Suprapubic skin (tissue), 4 donors: ENCODE measurements at places on chromosomes 7 and 10. TPM values are rescaled to one million over a fixed set of nuclear protein-coding genes. Genes with fewer than 3 reads are reported as not detected.

POLR2J gene
- total RNA-seq, result 13.3 TPM

BTBD16 gene
- 5.6 TPM for total RNA-seq

THAP5 gene
- total RNA-seq, result 12.8 TPM

MARCHF5 gene
- total RNA-seq, result 13.3 TPM

CPVL gene
- total RNA-seq, result 8.1 TPM

ZSWIM8 gene
- total RNA-seq, result 86.4 TPM

ELMO1 gene
- total RNA-seq, result 49.6 TPM

ZNF394 gene
- 39.4 TPM for total RNA-seq

SMKR1 gene
- total RNA-seq, result not detected

MKI67 gene
- 13.0 TPM for total RNA-seq

GRCh38 chr10:116663342-116663741, 42.6 kb downstream of the PNLIPRP2 start:
- no peak for DNase-seq
- H3K4me1 ChIP-seq, result no peaks in the 10 kb centered on the region
- H3K27me3 ChIP-seq, result no peaks in the 10 kb centered on the region
- no peak overlapping the region for H3K4me3 ChIP-seq
- no peak overlapping the region for H3K27ac ChIP-seq

GRCh38 chr7:106891548-106892410, 26.7 kb downstream of the PIK3CG start:
- H3K4me3 ChIP-seq, result no peak overlapping the region
- no peaks in the 10 kb centered on the region for H3K36me3 ChIP-seq
- no peak for DNase-seq

- no peak overlapping the region for H3K27ac ChIP-seq
- peaks cover 46% of the 10 kb centered on the region for H3K4me1 ChIP-seq
- no peak for DNase-seq
- no peaks in the 10 kb centered on the region for H3K27me3 ChIP-seq
Measured at GRCh38 chr7:6232534-6232933, 39.9 kb downstream of the CYTH3 start.

DNA sequence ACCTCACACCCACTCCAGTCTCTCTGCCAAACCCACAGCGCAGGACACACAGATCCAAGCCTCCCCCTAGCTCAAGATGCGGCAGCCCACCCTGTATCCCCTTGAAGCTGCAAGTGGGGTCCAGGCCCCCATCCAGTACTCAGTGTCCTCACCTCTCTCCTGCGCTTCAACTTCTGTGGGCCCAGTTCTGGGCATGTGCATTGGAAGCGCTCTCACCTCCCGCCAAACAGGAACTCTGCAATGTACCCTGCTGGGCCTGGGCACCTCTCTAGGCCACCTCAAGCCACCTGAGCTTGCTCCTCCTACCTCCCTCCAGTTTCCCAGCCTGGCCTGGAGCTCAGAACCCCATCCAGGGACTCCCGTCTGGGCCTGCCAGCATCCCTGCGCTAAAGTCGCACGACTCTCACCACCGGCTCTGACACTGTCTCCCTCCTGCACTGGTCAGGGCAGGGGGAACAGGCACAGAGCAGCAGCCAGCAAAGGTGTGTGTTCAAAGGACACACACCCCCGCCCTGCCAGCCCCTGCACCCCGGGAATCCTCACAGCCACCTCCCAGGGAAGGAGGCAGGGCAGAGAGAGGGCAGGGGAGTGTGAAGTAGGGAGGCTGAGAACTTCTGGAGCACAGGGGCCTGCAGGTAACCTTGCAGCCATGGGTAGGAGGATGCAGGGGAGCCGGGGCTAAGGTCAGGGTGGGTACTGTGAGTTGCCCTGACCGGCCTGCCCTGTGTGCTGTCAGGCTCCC, 51.7 kb upstream of the MSMB start:
- no peaks in the 10 kb centered on the region for H3K4me1 ChIP-seq
- no peak overlapping the region for H3K27ac ChIP-seq
- no peaks in the 10 kb centered on the region for H3K36me3 ChIP-seq

GRCh38 chr7:42212541-42213090, 24.4 kb downstream of the GLI3 start:
- H3K4me1 ChIP-seq, result peaks cover 34% of the 10 kb centered on the region
- H3K27me3 ChIP-seq, result no peaks in the 10 kb centered on the region
- H3K27ac ChIP-seq, result peak overlapping the region; percentile 55
- DNase-seq, result no peak
- H3K4me3 ChIP-seq, result no peak overlapping the region

GRCh38 chr10:127536972-127537760, 11.9 kb upstream of the NPS start:
- H3K27me3 ChIP-seq, result peaks cover 3% of the 10 kb centered on the region
- no peak overlapping the region for H3K27ac ChIP-seq
- no peaks in the 10 kb centered on the region for H3K4me1 ChIP-seq

DNA sequence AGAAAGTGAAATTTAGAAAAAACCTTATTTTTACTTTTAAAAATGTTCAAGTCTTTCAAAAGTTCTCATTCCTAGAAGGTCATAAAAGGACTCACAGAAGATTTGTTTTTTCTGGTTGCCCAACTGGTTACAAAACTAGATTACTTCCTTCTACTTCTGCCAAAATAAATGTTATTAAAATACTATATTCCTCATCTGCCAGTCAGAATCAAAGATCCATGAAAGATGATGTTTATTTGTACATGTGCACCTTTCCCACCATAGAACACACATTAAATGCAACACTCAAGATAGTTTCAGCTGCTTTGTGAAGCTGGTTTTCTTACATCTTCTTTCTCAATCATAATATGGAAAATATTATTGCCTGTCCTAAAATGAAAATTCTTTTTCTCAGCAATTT, 465.4 kb downstream of the ETV1 start:
- DNase-seq, result no peak
- H3K4me3 ChIP-seq, result no peak overlapping the region
- no peaks in the 10 kb centered on the region for H3K36me3 ChIP-seq
- H3K27ac ChIP-seq, result no peak overlapping the region
- H3K27me3 ChIP-seq, result no peaks in the 10 kb centered on the region

GRCh38 chr7:54546081-54546985, 4.2 kb downstream of the VSTM2A start:
- H3K4me3 ChIP-seq, result peak overlapping the region; percentile 29
- H3K4me1 ChIP-seq, result peaks cover 24% of the 10 kb centered on the region
- peaks cover 72% of the 10 kb centered on the region for H3K27me3 ChIP-seq
- H3K27ac ChIP-seq, result no peak overlapping the region
- no peak for DNase-seq

DNA sequence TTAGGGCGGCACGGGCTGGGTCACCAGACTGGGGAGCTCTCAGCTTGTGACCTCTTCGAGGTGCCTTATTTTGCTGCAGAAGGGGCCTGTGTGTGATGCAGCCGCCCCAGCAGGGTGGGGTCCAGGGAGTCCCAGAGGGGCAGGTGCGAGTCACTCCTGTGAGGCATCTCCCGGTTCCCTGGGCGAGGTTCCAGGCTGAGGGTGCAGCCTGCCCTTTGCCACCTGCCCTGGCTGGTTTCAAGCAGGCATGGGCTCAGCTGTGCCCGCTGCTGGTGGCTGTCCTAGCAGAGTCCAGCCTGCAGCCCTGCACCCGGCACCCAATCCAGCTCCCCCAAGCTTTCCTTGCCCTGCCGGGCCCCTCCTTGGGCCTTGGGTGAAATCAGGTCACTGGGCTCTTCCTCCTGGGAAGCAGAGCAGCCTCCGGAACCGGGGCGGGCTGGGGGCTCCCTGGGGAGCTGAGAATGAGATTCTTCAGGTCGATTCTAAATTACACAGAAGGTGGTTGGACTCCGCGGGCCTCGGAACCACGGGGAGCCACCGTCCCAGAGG, 64.8 kb downstream of the PWWP2B start:
- H3K27ac ChIP-seq, result no peak overlapping the region
- H3K4me3 ChIP-seq, result no peak overlapping the region
- H3K4me1 ChIP-seq, result peaks cover 42% of the 10 kb centered on the region
- peak; percentile 70 for DNase-seq
- H3K36me3 ChIP-seq, result no peaks in the 10 kb centered on the region

DNA sequence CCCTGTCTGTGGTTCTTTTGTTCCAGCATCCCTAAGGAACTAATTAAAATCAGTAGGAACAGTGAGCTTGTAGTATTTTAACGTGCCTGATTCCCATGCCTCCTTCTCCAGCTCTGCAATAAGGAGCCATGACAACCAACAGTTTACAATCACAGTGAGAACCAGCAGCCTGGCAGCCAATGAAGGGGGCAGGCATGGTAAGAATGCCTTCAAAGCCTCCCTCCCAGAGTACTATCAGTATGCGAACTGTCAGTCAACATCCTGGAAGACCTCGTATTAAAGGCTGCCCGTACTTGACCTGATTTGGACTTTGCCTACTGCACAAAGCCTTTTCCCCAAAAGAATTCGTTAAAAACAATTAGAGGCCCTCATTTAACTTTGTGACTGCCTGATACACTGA, 7.7 kb downstream of the ZPBP start:
- no peaks in the 10 kb centered on the region for H3K36me3 ChIP-seq
- no peak for DNase-seq
- H3K27me3 ChIP-seq, result no peaks in the 10 kb centered on the region
- H3K27ac ChIP-seq, result no peak overlapping the region
- H3K4me1 ChIP-seq, result no peaks in the 10 kb centered on the region

DNA sequence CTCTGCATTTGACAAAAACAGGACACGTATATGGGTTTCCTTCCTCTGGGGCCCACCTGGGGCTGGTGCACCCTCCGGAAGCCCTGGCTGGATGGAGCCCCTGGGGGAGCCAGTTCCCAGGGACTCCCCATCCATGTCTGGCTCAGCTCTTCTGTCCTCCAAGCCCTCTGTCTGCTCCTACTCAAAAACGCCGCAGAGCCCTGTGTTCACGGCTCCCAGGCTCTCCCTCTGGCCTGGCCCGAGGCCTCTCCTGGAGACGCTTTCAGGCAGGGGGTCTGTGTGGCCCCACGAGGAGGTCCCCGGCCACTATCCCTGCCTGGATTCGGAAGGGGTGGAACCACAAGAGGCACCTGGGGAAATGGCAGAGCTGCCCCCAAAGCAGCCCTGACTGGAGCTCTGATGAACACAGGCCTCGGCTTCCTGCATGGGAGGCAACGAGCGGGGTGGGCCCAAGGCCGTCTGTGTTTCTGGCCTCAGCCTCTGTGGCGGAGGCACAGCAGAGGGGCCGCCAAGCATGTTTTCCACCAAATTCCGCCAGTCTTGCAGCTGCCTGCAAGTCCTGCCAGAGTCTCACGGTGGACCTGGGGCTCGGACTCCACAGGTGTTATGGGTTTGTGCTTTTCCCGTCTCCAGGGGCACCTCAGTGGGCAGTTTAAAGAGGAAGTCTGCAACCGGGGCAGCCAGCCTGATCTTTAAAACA, 22.6 kb upstream of the INPP5A start:
- no peaks in the 10 kb centered on the region for H3K36me3 ChIP-seq
- no peak overlapping the region for H3K27ac ChIP-seq
- H3K4me1 ChIP-seq, result peaks cover 44% of the 10 kb centered on the region
- peak; percentile 70 for DNase-seq
- H3K4me3 ChIP-seq, result no peak overlapping the region

GRCh38 chr7:21942955-21943354, 2.7 kb downstream of the CDCA7L start:
- no peaks in the 10 kb centered on the region for H3K36me3 ChIP-seq
- no peak for DNase-seq
- H3K4me3 ChIP-seq, result no peak overlapping the region
- H3K4me1 ChIP-seq, result peaks cover 37% of the 10 kb centered on the region
- no peaks in the 10 kb centered on the region for H3K27me3 ChIP-seq

DNA sequence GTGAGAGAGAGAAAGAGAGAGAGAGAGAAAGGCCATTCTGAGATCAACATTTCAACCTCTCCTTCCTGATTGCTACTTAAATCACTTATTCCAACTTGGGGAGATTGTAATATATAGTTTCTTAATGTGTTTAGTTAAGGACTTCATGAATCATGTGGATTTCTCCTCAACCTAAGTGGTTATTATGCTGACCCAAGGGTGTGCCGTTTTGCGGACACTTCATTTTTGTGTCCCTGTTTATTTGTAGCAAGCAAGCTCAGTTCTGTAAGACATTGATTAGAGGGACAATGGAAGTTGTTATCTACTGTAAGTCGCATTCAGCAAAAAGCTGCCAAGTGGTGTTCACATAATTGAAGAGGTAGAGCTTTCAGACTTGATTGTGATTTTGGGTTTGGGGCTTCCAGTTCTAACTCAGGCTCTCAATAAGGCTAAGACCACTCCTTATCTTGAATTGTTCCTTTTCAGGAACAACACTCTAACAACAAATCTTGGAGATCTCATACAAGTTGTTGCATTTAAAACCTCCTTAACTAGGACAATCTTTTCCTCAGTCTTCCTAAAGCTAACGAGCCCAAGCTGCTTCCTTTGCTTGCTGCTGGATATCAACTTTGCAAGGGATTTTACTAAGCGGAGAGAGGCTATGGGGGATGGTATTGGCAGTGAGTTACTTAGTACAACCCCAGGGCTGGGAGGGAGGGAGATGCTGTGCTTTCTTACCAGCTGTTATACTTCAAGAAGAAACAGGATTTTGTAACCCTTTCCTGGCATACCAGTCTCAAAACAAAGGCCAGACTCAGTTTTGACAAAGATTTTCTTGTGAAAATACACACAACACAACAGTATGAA, 19.8 kb upstream of the COL1A2 start:
- H3K27me3 ChIP-seq, result no peaks in the 10 kb centered on the region
- H3K4me1 ChIP-seq, result no peaks in the 10 kb centered on the region
- no peak for DNase-seq
- H3K36me3 ChIP-seq, result no peaks in the 10 kb centered on the region
- peak overlapping the region; percentile 30 for H3K4me3 ChIP-seq

DNA sequence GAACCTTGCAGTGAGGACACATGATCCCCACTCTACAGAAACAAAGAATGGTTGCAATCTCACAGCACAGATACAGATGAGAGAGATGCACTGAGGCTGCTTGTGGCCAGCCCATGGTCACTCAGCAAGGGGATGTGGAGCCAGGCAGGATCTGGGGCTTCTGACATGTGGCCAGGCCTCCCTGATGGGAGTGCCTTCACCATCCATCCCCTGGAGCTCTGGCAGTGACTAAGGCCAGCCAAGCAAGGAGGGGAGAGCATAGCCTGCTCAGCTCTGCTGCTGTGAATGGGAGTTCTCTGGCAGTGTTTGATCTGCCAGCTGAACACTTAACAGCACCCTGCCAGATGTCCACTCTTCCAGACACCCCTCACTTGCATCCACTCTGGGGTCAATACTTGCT, 19.8 kb downstream of the C10orf71 start:
- H3K27me3 ChIP-seq, result no peaks in the 10 kb centered on the region
- H3K36me3 ChIP-seq, result no peaks in the 10 kb centered on the region
- peaks cover 7% of the 10 kb centered on the region for H3K4me1 ChIP-seq
- no peak for DNase-seq
- H3K27ac ChIP-seq, result no peak overlapping the region
- H3K4me3 ChIP-seq, result no peak overlapping the region

DNA sequence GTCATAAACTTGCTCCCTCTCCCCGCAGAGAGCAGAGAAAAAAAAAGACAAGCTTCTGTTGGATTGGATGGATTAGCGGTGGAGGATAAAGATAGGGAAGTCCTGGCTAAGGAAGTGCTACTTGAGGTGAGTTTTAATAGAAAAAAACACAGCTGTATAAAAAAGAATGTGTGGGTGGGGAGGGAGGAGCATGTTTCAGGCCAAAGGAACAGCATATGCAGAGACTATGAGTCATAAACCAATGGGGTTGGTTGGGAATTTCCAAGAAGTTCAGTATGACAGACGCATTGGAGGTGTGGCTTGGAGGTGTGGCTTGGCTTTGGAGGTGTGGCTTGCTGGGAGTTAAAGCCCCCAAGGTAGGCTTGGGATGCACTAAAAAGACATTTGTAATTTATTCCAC, 103.0 kb upstream of the LSM8 start:
- no peaks in the 10 kb centered on the region for H3K36me3 ChIP-seq
- no peak overlapping the region for H3K4me3 ChIP-seq
- no peaks in the 10 kb centered on the region for H3K27me3 ChIP-seq
